ENCODE measurements at places on chromosomes 13 and 19.

- no peak for DNase-seq
These were observed 13.2 kb downstream of the NUCB1 start for GRCh38 chr19:48913114-48913889.

DNA sequence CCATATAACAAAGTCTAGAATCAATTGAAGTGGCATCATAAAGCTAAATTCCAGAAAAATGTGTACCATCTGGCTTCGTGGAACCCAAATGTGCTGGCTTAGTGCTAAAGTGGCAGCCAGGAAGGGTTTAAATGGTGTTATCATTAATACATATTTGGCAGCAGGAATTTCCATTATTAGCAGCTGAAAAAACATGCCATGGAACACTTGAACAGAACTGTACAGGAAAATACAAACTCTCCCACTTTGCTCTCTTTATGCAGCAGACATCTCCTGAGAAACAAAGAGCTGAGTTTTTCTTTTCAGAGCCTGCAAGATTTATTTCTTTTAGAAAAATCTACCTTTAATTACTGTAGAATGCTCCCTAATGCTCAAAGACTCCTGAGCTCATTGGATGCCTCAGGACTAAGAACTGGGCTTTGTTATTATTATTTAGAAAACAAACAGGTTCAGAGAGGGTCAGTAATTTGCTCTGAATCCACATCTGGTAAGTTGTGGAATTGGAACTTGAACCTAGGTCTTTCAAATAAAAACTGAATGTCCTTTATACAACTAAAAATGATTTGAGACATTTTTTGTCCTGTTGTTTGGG is 179.0 kb downstream of the LACC1 start:
- DNase-seq, result no peak

- no peak for DNase-seq
These were observed 16.3 kb upstream of the PEG3 start for GRCh38 chr19:56856822-56857221.

- no peak for DNase-seq
These were observed 505.7 kb downstream of the EFNB2 start for GRCh38 chr13:106029676-106030290.

DNA sequence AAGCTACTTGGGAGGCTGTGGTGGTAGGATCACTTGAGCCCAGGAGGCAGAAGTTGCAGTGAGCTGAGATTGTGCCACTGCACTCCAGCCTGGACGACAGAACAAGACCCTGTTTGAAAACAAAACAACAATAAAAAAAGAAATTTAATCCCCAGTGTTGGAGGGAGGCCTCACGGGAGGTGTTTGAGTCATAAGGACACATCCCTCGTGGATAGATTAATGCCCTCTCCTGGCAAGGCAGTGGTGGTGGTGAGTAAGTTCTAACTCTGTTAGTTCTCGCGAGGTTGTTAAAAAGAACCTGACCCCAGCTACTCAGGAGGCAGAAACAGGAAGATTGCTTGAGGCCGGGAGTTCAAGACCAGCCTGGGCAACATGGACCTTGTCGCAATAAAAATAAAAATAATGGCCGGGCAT is 27.6 kb upstream of the SIN3B start:
- DNase-seq, result no peak

DNA sequence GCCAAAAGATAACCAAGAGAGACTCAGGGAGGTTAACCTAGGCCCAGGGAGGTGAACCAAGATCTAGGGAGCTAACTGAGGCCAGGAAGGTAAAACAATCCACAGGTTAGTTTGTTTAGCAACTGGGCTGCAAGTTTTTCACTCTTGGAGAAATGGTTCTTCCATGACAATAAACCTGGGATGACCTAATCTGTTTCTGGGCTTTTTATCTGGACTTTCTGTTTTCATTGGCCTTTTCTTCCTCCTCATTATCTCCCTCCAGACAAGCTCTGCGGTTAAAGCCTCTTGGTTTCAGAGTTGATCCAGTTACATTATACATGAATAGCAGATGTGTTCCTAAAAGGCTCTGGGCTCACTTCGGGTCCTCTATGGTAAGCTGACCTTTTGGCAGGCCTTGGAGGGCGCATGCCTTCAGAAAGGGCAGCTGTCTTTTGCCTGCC is 44.2 kb downstream of the PCDH8 start:
- no peak for DNase-seq

DNA sequence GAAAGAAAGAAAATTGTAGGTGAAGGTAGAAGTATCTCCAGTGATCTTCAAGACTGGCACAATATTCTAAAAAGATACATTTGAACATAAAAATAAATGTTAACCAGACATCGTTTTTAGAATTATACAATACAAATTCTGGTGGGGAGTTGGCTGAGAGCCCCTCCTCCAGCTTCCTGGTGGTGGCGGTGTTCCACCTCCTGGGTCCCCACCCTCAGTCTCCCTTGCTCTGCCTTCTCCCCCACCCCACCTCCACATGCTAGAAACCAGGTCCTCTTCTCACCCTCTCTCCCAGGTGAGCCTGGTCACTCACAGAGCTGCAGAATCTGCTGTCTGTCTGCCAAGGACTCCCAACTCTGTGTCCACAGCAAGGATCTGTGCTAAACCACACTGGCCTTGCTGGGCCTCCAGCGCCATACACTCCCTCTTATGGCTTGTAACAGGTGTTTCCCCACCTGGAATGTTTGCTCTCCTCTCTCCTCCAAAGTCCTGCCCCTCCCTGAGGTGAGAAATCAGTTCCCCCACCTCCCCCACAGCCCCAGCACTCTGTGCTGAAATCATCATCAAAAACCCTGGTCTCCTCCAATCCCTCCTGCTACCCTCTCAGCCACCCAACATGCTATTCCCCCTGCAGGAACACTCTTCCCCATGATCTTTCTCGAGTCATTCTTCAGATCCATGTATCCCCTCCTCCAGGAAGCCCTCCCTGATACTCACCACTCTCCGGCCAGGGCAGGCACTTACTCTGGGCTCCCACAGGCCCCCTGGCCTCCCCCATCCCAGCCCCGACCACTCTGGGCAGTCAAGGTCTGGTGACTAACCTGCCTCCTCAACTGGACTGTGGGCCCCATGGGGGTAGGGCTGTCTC is 20.5 kb upstream of the CYP2S1 start:
- DNase-seq, result no peak

- no peak for DNase-seq
These were observed 1540.9 kb upstream of the MIR17HG start for GRCh38 chr13:89806594-89806993.

- no peak for DNase-seq
These were observed 36.9 kb downstream of the NAXD start for GRCh38 chr13:110652231-110652730.

- no peak for DNase-seq
These were observed 6.7 kb downstream of the VAV1 start for GRCh38 chr19:6779206-6779605.

GRCh38 chr19:38696729-38697055 is 47.6 kb downstream of the CAPN12 start:
- DNase-seq, result no peak

DNA sequence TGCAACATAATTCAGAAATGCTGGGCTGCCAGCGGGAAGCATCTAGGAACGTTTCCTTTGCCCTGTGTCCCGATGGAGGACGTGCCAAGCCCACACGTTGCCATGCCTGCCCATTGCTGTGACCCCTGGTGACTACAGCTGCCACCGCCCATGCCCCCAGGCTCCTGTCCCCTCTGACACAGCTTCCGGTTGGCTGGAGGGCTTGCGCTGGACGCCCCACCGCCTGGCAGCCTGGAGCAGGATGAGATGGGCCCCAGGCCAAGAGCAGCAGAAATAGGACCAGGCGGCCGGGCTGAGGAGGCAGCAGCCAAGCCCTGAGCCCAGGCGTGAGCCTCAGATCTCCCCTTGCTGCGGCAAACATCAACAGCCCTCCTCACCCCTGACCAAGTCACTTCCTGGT is 125.9 kb downstream of the COL4A2 start:
- DNase-seq, result no peak

DNA sequence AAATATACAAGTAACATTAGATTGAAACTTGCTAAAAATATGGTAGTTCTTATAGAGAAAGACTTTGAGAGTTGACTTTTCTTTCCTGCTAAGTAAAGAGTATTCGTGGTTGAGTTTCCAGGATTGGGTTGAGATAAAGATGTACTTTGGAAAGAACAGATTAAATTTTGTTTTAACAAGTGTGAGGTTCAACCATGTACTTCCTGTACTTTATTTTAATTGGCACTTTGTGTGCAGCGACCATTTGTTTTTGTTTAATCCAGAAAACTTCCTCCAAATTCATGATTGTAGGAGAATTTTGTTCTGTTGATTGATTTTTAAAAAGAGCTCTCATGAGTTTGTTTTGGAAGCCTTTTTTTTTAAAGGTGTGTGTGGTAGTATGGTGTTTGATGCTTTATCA is 46.9 kb downstream of the PAN3 start:
- no peak for DNase-seq

DNA sequence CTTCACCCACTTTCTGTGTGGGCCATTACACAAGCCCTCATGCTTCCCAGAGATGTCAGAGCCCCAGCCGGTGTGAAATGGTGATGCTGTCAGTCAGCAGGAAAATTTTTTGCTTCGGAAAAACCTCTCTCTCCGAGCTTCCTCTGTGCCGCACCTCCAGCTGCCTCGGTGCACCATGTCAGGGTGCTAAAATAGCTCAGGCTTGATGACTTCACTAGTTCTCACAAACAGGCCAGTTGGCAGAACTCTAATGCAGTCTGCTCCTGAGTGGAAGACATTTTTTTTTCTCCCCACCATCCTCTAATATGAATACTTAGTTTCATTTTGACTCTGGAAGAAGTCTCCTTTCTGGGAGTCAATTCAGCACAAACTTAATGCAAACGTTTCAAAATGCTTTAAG is 71.3 kb downstream of the KLF12 start:
- no peak for DNase-seq

DNA sequence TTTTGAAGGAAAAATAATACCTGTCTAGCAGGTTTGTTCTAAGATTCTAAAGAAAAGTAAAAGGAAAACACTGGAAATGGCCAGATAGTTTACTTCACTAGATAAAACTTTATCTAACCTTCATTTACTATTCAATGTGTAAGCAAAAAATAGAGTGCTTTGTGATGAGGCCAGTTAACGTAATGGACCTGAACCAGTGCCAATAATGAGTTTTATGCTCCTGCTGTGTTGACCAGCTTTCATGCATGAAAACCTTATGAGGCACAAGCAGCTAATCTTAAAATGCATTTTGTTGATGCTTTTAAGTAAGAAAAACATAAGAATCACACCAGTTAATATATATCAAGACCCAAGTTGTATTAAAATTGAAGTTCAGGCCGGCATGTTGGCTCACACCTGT is 617.2 kb upstream of the GPC6 start:
- no peak for DNase-seq

DNA sequence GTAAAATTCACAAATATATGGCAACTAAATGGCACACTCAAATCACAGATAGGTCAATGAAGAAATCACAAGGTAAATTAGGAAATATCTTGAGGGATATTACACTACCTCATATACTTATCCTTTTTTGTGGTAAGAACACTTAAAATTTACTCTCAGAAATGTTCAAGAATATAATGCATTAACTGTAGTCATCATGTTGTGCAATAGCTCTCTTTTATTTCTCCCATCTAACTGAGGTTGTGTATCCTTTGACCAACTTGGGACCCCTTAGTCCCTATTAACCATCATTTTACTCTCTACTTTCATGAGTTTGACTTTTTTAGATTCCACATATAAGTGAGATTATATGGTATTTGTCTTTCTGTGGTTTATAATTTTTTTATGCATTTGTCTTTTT is 52.6 kb downstream of the WTIP start:
- DNase-seq, result no peak

DNA sequence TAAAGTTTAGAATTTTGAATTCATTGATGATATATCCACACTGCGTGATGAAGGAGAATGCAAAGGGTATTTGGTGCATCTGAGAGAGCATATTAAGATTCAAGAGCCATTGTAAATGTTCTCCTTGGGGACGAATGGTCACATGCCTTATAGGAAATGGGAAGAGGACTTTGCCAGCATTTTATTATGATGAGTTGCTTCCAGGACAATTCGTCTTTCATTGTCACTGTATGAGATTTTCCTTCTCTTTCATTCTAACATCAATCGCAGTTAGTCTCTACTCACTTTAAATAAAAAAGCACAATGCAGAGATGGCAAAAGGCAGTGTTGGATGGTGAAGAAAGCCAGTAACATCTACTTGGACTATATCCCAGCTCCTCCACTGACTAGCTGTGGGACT is 21.4 kb downstream of the WDFY2 start:
- no peak for DNase-seq
